ENCODE measurements at places on chromosomes 7 and 10.
A peak's percentile ranks its signal among the peaks of the same experiment; 100 is the strongest.

- DNase-seq, result no peak
Observed at GRCh38 chr10:6794441-6794840, 214.4 kb upstream of the PRKCQ start.

GRCh38 chr10:110069502-110069982 is 61.8 kb downstream of the ADD3 start:
- DNase-seq, result no peak

- no peak for DNase-seq
Observed at GRCh38 chr7:5333121-5334045, 50.6 kb downstream of the SLC29A4 start.

- no peak for DNase-seq
Observed at GRCh38 chr7:31688372-31688771, 1.4 kb downstream of the PPP1R17 start.

- no peak for DNase-seq
Observed at GRCh38 chr10:91017198-91017597, 96.3 kb upstream of the ANKRD1 start.

DNA sequence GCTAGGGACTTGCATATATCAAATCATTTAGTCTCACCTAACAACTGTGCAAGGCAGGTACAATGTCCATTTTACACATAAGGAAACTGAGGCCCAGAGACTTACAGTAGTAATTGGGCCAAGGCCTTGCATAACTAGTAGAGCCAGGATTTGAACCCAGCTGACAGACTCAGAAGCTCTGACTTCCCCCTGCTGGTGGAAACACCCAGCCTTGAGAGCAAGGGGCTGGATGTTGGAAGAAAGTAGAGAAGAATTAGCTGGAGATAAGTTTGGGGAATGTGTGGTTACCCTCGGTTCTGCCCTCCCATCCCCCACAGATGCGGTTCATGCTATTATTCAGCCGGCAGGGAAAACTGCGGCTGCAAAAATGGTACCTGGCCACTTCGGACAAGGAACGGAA is 2.0 kb downstream of the AP1S1 start:
- DNase-seq, result no peak

DNA sequence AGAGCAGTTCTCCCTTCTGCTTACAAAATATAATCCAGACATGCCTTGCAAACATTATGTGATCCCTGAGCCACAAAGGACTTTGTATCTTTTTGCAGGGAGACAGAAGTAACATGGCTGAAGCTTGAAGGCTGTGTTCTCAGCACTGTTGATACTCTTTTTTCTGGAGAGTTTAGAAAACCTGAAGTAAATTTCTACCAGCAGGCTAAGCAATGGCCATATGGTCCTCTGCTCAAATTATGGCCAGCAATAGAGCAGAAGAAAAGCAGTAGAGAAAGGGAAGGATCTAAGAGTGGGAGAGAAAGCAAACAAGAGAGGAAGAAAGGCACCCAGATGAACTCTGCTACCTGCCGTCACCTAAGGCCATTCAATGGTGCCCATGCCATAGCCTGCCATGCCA is 98.4 kb downstream of the ABLIM1 start:
- no peak for DNase-seq

GRCh38 chr10:119845656-119846055 is 27.0 kb downstream of the MCMBP start:
- DNase-seq, result no peak

GRCh38 chr7:23022258-23022769 is 8.4 kb upstream of the HYCC1 start:
- DNase-seq, result no peak

DNA sequence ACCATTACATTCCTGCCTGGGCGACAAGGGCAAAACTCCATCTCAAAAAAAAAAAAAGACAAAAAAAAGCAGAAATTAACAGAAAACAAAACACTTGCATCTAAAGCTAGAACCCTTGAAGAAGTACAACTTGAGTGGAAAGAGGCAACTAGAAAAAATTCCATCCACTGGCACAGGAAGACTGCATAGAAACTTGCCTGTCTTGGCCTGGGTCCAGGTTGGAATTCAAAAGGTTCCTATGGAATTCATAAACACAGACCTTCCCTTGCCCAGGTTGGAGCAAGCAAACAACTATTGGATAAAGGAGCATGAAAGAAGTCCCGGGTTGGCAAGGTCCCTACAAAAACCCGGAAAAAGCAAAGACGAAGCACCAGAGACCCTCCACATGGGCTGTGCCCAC is 69.8 kb downstream of the CCDC71L start:
- DNase-seq, result no peak

GRCh38 chr7:98855610-98856422 is 14.0 kb downstream of the TMEM130 start:
- DNase-seq, result no peak

DNA sequence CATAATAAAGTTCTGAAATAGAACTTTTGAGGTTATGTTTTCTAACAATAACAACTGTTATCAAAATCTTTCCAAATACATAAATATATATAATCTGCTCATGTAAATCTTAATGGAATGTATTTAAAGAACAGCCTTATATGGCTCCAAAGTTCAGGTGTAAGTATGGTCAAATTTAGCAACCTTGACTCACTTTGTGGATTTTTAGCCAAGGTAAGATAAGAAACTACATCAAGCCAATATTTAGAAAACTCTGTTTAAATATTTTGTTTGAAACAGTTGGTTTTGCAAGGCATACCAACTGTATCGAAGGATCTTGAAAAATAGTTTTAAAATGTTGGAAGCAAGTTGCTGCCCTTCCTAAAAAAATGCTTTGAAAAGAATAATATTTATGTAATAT is 228.9 kb upstream of the SEMA3D start:
- no peak for DNase-seq

- DNase-seq, result no peak
Observed at GRCh38 chr10:15027741-15028140, 16.0 kb upstream of the OLAH start.

DNA sequence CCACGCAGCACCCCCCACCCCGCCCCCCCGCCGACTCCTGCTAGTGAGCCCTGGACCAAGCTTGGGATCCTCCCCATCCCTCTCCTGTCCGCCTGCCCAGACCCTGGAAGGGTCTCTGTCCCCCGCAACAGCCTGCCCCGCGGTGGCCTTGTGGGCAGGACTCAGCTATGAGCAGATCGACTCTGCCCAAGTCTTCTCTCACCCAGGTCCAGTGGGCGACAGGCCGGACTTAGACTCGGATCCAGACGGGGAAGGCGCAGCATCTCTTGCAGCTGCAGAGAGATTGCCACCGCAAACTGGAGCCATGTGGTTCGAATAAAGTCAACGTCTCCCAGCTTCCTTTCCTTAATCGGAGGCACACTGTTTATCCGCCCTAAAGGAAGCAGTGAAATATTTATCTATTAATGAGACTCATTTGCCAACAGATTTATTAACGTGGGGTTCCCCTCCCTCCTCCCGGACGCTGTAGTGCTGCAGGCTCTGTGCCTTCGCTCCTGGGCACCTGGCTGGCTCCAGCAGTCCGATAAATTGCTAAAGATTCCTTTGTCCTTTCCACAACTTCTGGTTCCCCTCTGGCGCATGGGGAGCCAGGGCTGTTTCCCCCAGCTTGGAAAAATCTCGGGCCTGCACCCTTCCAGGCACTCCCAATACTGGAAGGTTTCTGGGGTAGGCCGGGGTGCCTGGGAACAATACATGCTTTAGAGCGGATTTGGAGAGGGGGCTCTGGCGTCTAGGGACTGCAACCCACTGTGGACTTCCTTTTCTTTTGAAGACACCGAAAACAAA is 634 bp upstream of the HOXA7 start:
- DNase-seq, result no peak

DNA sequence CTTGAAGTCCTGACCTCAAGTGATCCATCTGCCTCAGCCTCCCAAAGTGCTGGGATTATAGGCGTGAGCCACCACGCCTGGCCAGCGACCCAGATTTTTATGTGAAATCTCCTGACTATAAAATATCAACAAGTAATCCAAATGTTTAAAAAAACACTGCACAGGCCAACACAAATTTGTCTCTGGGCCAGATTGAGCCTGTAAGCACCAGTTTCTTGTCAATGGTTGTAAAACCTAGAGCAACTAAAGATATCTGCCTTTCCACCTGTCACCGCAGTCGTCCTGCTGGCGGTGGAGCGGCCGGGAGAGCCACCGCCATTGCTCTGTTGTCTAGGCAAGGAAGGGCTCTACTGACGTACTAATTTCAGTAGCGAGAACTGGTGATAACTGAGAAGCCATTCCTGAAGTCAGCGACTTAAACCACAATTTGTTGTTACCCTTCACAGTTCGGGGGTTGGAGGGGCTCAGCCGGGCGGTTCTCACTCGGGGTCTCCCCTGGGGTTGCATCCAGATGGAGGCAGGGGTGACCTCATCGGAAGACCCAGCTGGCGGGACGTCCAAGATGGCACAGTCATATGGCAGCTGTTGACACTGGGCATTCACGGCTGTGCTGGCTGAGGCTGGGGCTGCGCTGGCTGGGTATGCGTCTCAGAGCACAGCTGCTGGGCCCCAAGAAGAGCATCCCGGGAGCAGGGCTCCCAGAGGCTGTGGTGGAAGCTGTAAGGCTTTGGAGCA is 55.2 kb upstream of the PDGFA start:
- no peak for DNase-seq

DNA sequence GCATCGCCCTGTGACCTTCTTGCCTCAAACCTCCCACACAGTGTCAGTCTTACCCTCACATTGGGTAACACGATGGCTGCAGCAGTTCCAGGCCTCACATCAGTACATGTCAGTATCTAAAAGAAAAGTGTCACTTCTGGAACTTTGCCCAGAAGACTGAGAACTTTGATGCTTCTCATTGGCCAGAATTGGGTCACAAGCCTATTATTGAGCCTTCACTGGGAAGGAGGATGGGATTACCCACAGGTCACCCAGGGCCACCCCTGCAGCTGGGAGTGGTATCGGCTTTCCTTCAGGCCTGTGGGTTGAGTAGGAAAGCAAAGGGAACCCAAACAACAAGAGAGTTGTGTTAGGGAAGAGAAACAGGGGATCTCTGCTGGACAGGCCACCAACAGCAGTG is 111.5 kb downstream of the NPY start:
- DNase-seq, result no peak

DNA sequence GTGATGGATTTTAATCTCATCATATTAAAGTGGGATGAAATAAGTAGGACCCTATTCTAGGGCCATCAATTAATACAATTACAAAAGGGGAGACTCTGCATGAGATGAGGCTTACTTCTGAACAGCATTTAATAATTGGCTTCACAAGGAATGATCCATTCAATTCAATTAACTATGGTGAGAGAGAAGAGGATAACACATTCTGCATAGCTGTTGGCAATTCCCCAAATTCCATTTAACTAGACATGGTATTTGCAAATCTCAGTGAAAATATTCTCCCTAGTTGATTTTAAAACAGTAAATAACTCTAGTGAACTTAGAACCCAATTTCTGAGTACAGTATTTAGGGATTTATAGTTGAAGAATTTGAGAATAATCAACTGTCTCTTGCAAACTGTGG is 145.3 kb downstream of the NOC3L start:
- no peak for DNase-seq

GRCh38 chr7:22317632-22318031 is 39.3 kb downstream of the RAPGEF5 start:
- DNase-seq, result no peak

- DNase-seq, result no peak
Observed at GRCh38 chr7:135661311-135662122, 797 bp upstream of the STMP1 start.

DNA sequence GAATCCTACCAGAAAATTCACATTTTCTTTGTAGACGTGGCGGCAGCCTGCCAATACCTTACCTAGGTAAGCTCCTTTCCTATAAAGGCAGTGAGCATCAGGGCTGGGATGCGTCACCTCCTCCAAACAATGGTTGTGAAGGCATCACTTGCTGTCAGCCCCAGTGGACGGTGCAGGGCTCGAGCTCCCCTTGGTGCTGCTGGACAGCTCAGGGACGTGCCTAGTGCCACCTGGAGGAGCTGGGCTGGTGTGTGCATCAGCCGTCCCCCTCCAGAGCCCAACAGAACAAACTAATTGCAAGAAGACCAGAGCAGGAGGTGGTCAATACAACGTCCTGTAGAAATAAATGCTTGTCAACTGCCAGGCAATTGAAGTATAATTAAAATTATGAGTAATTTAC is 517.5 kb upstream of the FOXK1 start:
- DNase-seq, result no peak

- no peak for DNase-seq
Observed at GRCh38 chr10:34814913-34815184, 247 bp downstream of the PARD3 start.

GRCh38 chr10:78578929-78579328 is 489.8 kb upstream of the ZMIZ1 start:
- DNase-seq, result no peak

GRCh38 chr10:93028883-93029282 is 31.7 kb upstream of the CYP26C1 start:
- DNase-seq, result no peak

- DNase-seq, result peak; percentile 32
Observed at GRCh38 chr7:2757904-2758672, 70.1 kb downstream of the AMZ1 start.

DNA sequence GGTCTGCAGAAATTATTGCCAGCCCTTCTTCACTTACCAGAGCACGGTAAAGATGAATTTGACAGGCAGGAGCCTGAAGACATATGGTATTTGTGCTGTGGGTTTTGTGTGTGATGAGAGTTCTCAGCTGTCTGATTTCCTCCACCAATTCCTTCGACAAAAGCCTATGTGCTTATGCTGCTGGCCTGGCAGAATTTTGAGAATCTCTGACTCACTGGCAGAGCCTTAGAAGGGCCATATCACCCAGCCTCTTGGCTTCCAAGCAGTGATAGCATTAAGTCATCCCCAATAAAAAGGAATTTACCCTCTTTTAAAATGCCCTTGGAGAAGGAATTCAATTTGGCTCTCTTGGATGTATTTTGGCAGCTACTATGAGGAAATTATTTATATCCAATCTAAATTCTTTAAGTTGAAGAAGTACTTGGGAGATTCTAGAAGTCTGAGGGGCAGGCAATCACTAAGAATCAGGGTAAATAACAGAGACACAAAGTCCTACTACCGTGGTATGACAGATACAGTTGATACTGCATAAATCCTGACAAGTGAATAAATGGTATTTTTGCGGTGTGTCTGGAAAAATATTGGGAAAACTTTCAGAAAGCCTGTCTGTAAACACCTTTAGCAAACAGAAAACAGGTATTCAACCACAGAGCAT is 68.6 kb upstream of the EFCAB10 start:
- no peak for DNase-seq

DNA sequence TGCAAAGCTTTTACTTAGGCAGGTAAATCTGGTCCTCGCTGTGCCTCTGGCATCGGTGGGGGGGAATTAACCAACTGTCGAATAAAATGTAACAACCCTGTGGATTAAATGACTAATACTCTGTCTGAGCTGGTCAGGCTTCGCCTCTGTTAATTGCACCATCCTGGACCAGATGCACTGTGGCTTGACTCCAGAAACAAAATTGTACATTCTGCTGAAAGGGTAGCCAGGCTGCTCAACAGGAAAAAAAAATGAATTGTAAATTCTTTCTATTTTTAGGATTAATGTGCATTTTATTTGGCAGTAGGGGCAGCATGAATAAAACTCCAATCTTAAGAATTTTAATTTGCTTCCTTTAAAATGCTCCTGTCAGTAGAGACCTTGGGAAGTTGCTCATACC is 389.4 kb downstream of the SORCS1 start:
- DNase-seq, result no peak

- DNase-seq, result no peak
Observed at GRCh38 chr7:2737771-2738540, 50.0 kb downstream of the AMZ1 start.

GRCh38 chr7:81624021-81624592 is 145.7 kb downstream of the HGF start:
- no peak for DNase-seq

GRCh38 chr10:71124921-71125748 is 87.2 kb upstream of the UNC5B start:
- no peak for DNase-seq

- no peak for DNase-seq
Observed at GRCh38 chr10:103699611-103700435, 155.6 kb downstream of the SH3PXD2A start.
